RPMI8226 (cell line): ENCODE measurements at places on chromosomes 5 and 9.

DNA sequence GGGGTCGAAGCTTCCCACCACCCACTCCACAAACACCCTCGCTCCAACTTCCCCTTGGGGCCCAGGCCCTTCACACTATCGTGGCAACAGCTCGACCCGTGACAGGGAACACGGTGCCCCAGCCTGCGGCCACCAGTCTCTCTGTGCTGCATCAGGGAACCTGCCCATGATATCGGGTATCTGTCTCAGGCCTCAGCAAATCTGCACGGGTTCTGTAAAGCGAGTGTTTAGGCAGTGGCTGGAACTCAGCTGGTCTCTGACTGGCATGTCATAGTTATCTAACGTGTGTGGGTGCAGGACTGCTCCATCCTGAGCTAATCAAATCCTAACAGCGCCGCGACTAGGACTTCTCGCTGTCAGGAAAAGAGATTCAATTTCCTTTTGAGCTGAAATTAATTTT is 42.9 kb downstream of the DBH start:
- DNase-seq, result no peak

- DNase-seq, result no peak
Observed at GRCh38 chr9:120950421-120951388, 24.1 kb upstream of the TRAF1 start.

GRCh38 chr5:119368238-119368630 is 12.4 kb downstream of the TNFAIP8 start:
- no peak for DNase-seq

- no peak for DNase-seq
Observed at GRCh38 chr9:115127191-115127817, 9.3 kb upstream of the TNC start.

GRCh38 chr9:77475641-77476473 is 172.3 kb downstream of the GNA14 start:
- no peak for DNase-seq

DNA sequence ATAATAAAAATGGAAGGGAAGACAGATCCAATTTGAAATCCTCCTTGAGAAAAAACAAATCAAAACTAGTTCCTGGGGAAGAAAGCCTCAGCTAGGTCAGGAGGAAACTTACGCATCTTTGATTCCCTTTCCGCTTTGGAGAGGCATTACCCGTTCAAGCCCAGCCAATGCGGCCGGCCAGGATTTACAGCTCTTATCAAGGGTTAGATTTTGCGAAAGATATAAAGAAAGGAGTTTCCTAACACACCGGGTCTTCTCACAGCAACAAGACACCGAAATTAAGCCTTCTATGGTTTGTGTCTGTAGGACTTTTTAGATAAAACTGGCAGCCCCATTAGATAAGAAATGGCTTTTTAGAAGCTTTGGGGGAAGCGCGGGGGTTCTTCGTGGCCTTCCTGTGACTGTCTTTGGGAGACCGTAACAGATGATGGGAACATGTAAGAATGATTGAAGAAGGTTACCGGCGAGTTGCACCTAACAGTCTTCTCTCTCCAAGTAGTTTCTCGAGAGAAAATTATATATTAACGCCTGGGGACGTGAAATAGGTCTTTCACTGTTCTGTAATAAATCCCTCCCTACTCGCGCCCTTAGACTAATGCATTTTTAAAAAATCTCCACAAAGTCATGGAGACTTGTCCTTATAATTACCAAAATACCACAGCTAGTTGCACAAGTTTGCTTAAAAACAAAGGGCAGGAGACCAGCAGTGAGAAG is 1.3 kb upstream of the ISL1 start:
- no peak for DNase-seq

DNA sequence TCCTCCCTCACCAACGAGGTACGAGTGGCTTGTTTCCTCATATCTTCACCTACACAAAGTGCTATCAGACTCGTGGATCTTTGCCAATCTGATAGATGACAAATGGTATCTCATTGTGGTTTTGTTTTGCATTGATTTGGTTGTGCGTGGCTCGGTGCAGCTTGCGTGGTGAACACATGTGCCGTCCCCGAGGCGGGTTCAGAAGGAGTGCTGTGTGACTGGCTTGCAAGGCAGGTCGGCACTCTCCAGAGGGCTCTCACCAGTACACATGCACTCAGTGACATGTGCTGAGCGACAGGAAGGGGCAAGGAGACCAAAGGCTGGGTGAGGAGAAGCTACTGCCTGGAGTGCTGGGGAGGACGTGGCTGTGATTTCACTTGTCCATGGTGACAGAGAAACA is 95.3 kb upstream of the PITX1 start:
- no peak for DNase-seq

DNA sequence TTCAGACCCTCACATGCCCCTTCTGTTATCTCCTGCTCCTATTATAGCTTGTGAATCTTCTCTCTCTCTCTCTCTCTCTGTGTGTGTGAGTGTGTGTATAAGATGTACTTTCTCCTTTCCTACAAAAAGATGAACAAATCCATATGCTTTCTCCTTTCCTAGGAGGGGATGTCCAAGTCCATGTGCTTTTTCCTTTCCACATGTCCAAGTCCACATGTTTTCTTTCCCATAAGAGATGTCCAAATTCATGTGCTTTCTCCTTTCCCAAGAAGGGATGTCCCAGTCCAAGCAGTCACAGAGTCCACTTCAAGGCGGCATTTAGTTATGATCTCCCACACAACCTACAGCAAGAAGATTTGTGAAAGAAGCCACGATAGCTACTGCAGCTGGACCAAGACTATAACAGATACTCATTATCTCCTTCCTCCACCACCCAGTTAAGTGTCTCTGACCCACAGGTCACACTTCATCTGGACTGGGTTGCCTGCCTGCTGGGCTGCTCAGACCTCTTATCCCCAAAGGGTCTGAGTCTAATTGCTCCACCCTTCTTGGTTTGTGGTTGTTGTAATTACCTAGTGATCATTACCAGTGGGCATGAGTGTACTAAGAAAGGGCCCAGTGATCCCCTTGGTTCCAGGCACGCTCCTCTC is 18.4 kb upstream of the FOXI1 start:
- DNase-seq, result no peak

DNA sequence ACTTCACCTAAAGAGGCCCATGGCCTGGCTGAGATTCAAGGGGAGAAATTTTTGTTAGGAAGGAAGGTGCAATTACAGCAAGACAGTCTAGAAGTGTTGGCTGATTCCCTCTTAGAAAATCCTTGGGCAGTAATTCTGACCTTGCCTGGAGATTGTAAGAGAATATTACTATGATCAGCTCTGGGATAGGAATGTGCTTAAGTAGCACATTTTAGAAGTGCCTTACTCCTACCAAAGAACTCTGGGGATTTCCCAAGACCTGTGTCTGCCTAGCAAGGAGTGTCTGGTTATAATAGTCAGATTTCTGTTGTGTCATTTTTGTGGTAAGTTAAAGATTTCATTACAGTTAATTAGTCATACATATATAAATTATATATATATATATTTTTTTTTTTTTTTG is 52.3 kb downstream of the NLN start:
- peak; percentile 20 for DNase-seq

DNA sequence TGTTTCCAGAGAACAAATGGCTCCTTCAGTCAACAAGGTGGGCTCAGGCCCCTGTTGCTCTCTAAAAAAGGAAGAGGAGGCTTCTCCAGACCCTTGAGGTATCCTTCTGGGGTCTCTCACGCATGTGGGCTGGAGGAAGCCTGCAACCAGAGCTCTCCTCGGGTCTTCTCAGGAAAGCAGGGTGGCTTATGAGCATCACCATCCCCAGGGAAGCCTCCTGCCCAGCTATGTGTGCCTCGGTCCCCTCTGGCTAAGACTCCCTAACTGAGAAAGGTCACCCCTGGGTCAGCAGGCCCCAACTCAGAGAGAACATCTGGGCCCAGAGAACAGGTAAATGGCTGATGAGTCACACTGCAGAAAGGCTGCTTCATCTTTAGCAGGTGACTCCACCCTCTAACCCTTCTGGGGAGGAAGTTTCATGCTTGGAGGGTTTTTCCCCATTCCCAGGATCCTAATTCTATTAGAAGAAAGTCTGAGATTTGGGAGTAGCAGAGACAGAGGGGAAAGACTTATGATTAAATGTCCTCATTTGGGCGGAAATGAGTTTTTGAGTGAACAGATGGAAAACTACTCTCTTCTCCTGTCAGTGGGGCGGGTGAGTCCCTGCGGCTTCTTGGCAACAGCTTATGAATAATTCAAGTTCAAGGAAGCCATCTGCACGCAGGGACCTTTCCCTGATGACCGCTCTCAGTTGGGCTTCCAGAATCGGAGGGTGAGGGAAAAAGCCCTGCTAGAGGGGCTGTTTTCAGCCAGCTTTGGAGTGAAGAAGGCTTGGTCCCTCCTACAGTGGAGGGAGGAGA is 41.9 kb downstream of the TGFBI start:
- no peak for DNase-seq

DNA sequence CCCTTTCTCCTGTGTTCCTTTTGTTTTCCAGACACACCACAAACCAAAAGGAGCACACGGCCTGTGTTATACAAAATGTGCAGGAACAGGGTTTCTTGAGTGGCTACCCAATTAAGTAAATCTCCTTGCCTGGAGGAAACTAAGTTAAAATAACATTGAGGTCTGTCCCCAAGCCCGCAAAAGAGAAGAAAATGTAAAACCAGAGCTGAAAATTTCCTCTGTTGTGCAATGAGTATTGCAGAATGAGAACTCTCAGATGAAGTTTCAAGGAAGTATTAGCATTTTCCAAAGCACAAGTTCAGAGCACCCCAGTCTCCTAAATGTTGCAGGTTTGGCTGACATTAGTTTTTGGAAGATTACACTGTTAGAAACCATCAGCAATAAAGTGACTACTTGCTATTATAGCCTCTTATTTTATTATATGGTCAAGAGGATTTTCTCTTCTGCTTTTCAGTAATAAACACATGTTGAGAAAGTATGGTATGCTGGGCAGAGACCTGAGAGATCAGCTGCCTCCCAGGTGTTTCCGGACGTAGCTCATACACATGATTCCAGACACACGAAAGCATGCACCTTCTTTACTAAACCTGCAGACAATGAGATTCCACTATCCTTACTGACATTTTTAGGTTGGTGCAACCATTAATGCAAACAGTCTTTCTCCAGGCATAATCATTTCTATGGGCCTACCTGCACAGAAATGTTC is 161.3 kb downstream of the SNCAIP start:
- peak; percentile 21 for DNase-seq

GRCh38 chr5:96565582-96566265 is 96.5 kb upstream of the CAST start:
- peak; percentile 18 for DNase-seq

- DNase-seq, result no peak
Observed at GRCh38 chr9:112050544-112051475, 124.3 kb downstream of the SUSD1 start.

- no peak for DNase-seq
Observed at GRCh38 chr5:16691731-16692130, 74.9 kb upstream of the RETREG1 start.

GRCh38 chr9:110620726-110621125 is 41.2 kb upstream of the SVEP1 start:
- DNase-seq, result no peak

DNA sequence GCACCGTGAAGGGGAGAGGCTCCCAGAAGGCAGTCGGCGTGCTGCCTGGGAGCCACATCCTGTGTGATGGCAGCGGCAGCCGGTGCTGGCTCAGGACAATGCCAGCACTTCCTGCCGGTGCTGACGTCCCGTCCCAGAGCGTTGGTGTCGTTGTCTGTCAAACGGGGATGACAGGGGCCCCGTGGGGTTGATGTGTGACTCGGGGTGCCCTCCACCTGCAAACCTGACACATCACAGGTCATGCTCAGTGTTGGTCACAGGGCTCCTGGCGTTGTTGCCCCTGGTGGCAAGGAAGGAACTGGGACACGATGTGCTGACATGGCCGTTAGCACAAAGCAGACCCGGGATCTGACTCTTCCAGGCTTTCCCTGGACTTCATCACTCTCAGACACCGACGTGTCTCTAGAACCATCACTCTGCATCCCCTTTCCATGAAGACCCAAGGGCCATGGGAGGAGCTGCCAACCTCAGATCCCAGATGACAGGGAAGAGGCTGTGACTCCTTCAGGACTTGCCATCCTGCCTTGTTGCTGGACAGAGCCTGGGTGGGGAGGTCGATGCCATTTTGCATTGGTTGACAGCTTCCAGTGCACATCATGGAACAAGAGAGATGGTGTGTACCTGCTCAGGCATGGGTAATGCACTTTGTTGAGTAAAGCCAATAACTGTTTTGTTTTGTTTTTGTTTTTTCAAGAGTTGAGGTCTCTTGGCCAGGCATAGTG is 21.5 kb downstream of the PLPP7 start:
- peak; percentile 66 for DNase-seq

DNA sequence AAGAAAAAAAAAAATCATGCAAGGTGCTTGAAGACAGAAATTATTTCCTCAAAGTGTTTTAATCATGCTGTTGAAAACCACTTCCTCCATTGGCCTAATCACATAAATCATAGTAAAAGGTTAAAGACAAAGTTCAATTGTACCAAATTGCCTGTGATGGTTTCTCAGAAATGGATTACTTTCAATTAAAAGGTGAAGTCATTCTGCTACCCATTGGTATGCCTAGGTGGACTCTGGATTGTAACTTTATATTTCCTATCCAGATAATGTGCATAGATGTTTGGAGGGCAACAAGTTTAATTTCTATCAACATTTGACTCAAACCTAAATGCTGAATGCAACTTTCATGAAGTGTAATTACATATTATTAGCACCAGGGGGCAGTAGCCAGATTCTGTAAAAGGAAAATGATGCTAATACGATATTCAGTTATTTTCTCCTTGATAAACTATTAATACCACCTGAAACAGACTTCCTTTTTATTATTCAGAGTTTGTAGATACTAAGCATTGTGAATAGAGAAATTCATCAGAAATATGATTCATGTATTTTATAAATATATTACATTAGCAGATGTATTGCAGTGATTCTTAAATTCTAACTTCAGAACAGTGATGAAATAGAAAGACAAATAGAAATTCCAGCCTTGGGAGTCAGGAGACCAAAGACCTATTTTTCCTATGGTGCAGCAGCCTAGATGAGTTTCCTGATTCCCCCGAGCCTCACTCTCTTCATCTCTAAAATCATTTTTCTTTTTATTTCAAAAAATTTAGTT is 148.2 kb downstream of the CAAP1 start:
- DNase-seq, result peak; percentile 19
